ENCODE measurements at places on chromosomes 1 and 21.

GRCh38 chr1:181423301-181423918 is 59.9 kb upstream of the CACNA1E start:
- peak; percentile 46 for DNase-seq

DNA sequence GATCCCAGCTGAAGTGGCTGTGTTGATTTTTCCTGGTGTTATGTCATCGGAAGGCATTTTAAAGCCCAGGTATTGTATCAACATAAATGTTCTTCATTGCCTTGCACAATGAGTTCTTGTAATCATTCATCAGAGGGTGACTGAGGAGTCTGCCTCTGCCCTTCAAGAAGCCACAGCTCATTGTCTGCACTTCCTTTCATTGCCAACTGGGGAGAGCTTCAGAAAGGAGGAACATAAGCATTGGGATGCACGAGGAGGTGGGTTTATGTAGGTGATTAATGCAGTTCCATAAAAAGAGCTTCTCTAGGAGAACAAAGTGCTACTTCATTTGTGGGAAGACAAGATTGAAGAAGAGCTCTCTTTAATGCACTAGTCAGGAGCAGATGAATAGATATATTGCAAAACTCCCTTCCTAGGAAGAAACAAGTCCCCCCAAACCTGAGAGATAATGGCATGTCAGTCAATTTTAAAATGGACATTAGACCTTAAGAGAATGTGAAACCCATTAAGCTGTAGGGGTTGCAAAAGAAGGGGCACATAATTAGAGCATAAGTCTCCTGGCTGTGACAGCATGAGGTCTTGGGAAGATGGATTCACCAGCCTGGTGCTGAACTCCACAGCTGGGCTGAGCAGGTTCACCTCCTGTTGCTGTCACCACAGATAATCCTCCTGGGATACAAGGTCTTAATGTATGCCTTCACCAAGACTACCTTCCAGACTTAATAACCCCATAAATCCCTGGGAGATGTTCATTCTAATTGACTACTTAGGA is 124.6 kb downstream of the BACH1 start:
- no peak for DNase-seq

- no peak for DNase-seq
These were observed 774.7 kb upstream of the ADGRL4 start for GRCh38 chr1:79781261-79781660.

- DNase-seq, result no peak
These were observed 721 bp downstream of the PBXIP1 start for GRCh38 chr1:154955039-154955717.

DNA sequence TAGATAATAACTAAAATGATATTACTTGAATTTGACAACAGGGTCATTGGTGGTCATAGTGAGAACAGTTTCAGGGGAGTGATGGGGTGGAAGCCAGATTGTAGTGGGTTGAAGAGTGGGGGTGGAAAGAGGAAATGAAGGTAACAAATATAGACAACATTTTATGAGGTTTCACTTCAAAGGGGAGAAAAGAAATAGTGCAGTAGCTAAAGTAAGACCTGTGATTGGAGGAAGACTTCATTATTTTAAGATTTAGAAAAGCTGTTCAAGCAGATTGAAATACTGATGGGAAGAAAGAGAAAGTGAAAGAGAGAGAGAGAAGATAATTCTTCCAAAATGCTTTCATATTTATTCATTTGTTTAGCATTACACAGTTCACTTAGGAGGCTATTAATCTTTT is 52.0 kb upstream of the KCNA3 start:
- no peak for DNase-seq

DNA sequence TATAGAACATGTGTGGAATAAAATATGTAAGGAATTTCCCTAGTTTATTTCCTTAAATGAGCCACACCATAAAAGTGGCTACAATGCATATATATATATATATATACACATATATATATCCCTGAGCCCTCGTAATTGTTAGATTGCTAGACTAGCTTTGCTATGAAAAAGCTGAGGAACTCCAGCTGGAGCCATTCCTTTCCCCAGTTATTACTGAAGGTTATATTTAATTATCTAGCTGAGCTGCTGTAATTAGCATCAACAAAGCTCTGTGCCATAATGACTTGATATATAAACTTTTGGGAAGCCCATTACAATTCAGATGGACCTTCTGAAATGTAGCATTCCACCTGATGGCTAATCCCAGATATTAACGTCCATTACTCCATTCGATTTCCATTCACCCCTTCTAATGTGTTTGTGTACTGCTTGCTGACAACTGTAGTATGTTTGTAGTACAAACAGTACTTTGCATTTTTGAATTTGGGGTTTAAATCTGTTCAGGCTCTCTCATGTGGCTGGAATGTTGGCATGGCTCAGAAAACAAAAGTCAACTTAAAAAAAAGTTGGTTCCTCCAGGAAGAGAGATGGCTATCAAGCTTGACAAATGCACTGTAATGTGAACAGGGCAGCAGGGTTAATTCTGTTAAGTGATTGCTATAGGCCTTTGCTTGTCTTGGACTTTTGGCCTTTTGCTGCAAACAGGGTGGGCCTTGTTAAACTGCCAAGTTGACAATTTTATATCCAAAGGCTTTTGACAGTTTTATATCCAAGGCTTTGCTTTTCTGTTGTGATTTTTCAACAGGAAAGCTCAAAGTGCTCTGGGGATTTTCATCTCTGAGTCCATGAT is 170.0 kb downstream of the LTN1 start:
- DNase-seq, result peak; percentile 13

DNA sequence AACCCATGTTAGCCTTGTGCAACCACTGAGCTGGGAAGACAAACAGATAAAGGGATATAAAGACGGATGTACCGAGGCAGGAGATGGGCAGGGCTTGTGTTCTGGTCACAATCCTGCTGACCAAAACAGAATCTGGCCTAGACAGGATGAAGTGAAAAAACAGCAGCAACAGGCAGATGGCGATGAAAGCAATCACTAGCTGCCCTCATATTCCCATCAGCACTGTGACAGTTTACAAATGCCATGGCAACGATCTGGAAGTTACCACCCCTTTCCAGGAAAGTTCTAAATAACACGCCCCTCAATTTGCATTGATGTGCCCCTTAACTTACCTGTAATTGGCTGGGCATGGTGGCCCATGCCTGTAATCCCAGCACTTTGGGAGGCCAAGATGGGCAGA is 40.6 kb upstream of the CD46 start:
- peak; percentile 23 for DNase-seq

GRCh38 chr1:61052395-61053225 is 29.8 kb upstream of the NFIA start:
- no peak for DNase-seq

DNA sequence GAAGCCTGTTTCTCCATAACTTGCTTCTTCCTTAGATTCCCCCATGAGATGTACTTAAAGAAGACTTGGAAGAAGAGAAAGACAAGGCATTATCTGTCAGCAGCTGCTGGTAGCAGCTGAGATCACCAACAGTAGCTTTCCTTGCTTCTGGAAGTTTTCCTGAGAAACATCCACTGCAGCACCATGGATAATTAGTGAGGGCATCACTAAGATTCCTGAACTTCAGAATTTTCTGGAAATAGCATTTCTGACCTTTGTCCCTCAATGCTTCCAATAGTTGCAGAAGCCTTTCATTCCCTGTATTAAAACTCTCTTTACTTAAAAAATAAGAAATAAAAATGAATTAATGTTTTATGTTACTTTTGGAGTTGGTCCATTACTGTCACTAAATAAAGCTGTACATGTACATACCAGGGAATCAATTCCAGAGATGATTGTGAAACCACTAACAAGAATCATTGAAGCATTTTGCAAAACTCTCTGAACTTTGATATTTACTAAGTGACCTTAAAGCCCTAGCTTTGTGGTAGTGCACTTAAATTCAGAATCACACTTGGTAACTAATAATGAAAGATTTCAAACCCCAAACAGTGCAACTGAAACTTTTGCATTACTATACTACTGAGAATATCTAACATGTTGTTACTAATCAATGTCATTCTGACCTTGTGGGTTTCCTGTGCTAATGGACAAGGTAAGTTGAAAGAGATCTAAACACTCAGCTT is at the start of gene CFHR4:
CFHR4 (plus strand) TSS at position 538 of the 725 bp plus-strand sequence; CDS start at position 637, 99 bp downstream.
- no peak for DNase-seq

- DNase-seq, result no peak
These were observed 38.6 kb downstream of the UBE2G2 start for GRCh38 chr21:44763050-44763378.

GRCh38 chr1:152741656-152742055 is 16.2 kb upstream of the KPRP start:
- no peak for DNase-seq

GRCh38 chr1:3482378-3482849 is 27.9 kb downstream of the ARHGEF16 start:
- no peak for DNase-seq

DNA sequence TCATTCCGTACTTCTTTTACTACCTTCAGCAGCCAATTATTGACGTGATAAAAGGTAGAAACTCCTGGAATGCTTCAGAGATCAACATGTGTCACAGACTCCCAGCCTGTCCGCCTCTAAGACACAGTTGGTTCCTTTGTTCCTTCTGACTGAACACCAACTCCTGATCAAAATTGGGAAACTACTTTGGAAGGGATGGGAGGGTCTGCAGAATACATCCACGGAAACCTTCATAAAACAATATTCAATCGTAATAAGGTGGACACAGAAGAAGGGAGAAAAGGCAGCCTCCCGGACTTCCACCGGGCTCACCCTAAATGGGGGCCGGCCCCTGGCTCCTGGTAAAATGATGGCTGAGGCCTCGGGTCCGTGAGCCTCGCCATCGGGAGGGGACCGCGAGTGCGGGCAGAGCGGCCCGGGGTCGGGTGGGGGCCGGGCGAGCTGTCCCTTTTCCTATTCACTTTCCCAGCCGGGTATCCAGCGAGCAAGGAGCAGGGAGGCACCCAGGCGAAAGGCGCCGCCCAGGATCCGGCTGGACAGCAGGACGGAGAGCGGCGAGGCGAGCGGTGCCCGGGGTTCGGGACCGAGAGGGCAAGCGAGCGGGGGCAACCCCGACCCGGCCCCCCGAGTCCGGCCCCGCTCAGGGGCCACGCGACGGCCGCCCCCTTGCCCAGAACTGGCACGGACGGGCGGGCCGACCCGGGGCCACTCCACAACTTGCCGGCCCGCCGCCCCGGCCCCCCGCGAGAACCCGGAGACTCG is 805 bp downstream of the NRIP1 start:
- no peak for DNase-seq

DNA sequence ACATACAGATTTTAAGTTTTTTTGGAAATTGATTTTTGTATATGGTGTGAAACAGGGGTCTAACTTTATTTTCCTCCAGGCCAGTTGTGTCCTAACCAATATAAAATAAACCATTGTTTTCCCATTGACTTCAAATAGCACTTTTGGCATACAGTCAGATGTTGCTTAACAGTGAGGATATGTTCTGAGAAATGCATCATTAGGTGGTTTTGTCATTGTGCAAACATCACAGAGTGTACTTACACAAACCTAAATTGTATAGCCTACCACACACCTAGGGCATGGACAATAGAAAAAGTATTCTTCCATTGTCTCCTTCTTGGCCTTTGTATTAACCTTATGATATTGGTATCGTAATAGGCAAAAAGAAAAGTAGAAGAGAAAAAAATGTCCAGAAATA is 37.4 kb upstream of the DISP1 start:
- no peak for DNase-seq

GRCh38 chr1:9169601-9170137 is 40.8 kb upstream of the GPR157 start:
- DNase-seq, result no peak

DNA sequence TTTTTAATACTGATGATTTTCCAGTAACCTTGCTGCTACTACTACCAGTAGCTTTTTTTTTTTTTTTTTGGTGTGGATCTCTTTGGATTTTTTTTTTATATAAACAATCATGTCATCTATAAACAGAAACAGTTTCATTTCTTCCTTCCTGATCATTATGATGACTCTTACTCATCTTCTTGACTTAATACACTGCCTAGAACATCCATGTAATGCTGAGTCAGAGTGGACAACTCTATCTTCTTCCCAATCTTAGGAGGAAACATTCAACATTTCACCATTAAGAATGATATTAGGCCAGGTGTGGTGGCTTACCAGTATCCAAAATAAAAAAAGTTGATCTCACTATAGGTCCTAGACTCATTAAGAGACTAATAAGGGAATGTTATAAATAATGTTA is 69.1 kb downstream of the RUSC1 start:
- DNase-seq, result no peak

- no peak for DNase-seq
These were observed 5.4 kb downstream of the PNRC2 start for GRCh38 chr1:23964790-23965740.

DNA sequence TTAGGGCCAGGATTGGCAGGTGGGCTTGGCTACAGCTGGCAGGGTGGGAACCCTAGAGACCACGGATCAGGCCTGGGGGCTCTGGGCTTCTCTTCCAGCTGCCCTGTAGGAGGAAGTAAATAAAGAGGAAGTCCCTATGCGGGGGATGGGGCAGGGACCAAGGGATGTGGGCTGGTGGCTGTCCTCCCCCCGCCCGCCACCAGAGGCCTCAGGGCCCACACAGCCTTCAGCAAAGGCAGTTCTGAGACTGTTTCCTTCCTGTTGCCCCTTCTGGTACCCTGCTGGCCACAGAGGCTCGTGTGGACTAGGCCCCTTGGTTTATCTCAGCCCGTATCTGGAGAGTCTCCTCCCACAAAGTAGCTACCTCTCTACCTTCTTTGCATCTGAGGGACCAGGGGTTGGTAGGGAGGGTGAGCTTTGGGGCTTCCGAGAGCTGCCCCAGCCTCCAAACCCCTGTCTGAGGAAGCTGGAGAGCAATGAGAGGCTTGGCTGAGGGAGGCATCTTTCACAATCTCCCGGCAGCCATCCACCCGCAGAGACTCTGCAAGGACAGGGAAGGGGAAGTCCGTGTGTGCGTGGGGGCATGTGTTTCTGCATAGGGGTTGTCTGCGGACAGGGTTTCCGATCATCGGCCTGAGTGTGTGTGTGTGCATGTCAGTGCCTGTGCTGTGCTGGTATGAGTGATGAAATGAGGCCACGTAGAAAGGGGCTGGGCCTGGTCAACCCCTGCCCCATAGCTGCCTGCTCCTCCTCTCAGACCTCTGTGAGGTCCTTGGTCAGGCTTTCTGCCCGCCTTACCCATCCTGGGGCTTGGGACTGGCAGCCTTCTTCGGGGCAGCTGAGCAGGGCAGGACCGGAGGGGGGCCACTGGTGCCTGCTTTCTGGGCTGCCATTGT is 12.5 kb downstream of the RPS6KA1 start:
- DNase-seq, result peak; percentile 71

- DNase-seq, result no peak
These were observed 42.5 kb upstream of the TARDBP start for GRCh38 chr1:10969971-10970332.

GRCh38 chr21:17727361-17727760 is 91.8 kb downstream of the C21orf91 start:
- no peak for DNase-seq

DNA sequence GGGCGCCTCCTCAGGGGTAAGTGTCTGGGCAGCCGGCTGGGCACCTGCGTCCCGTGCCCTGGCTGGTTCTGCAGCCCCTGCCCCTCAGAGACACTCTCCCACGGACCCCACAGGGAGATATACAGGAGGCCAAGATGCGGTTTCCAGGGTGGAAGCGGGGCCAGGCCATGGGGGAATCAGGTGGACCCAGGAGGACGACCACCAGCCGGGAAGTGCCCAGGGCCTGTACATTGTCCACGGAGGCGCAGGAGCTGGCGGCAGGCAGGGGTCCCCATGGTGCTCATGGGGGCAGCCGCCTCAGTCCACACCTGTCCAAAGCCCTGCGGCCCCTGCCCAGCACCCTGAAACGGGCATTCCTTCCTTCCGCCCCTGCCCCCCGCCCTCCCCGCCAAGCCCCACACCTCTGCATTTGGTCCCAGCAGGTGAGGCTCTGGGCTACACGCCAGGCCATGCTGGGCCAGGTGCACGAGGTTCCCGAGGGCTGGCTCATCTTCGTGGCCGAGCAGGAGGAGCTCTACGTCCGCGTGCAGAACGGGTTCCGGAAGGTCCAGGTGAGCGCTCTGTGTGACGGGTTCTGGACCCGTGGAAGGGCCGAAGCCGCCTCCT is 36.7 kb downstream of the SLC19A1 start:
- DNase-seq, result no peak
